ENCODE measurements at places on chromosomes 11 and 22.
A peak's percentile ranks its signal among the peaks of the same experiment; 100 is the strongest.

- peak; percentile 17 for DNase-seq
Measured at GRCh38 chr11:15216678-15217077, 102.0 kb downstream of the INSC start.

GRCh38 chr11:72591023-72591422, 83.2 kb downstream of the PDE2A start:
- DNase-seq, result no peak

- peak; percentile 6 for DNase-seq
Measured at GRCh38 chr11:133541021-133541719, 8.9 kb upstream of the OPCML start.

DNA sequence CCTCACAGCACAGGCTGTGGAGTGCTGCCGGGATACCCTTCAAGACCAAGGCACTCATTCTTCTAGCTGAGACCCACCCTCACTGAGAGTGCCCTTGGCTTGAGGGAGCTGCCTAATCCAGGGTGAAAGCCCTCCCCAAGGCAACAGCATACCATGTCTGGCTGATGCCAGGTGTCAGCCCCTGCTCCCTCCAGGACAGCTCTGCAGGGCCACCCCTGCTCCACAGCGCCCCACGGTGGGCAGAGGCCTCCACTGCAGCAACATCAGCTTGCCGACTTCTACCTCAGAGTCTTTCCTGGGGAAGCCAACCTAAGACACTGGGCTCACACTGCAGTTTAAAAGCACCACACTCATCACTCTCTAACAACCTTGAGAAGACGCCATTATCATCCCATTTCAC, 29.0 kb downstream of the TTLL1 start:
- DNase-seq, result peak; percentile 55

DNA sequence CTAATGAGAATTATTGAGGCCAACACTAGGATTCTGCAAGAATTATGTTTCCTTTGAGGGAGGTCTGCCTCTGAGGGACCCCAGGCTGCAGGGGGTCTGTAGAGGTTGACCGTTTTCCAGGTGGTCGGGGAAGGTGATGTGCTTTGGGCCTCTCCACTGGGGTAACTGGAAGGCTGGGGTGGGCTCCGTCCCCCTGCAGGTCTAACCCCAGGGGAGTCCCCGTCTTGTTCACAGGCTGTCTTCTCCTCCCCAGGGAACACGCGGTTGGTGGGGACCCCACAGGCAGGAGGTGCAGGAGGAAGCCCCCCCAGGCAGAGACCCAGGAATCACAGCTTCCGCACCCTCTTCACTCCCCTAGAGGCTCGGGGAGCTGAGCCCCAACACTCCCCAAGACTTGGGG, 726.4 kb downstream of the BRD1 start:
- DNase-seq, result no peak

- DNase-seq, result no peak
Measured at GRCh38 chr11:69295079-69295994, 1.4 kb downstream of the MYEOV start.

GRCh38 chr11:76185931-76186401, 20.3 kb downstream of the WNT11 start:
- no peak for DNase-seq

GRCh38 chr11:78021611-78022010, 1.5 kb downstream of the KCTD14 start:
- DNase-seq, result no peak

GRCh38 chr11:117834838-117835443, 10.4 kb upstream of the FXYD2 start:
- DNase-seq, result no peak

DNA sequence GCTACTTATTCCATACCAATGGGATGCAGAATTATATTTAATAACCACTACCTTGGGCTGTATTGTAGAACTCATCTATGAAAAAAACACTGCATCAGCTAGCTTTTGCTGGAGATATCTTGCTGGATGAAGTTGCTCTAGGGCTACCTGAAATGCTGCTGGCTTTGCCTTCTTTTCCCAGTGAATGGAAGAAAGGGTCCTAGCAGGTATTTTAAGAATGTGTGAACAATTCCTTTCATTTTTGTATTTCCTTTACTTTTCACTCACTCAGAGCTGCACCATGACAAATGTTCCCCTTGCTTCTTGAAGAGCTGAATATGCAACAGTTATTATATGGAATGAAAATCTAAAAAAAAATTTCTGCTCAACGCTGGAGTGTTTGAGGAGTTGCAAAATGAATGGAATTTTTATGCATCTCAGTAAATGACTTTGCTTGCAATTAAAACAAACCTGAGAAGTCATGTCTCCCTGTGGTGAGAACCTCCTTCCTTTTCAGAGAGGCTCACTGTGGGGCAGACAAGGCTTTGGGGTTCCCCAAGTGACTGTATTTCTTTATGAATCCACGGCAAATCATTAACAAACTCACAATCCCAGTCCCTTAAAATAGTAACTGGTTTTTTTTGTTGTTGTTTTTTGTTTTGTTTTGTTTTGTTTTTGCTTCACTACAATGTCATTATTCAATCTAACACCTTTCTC, 566.8 kb upstream of the KIRREL3 start:
- DNase-seq, result no peak

DNA sequence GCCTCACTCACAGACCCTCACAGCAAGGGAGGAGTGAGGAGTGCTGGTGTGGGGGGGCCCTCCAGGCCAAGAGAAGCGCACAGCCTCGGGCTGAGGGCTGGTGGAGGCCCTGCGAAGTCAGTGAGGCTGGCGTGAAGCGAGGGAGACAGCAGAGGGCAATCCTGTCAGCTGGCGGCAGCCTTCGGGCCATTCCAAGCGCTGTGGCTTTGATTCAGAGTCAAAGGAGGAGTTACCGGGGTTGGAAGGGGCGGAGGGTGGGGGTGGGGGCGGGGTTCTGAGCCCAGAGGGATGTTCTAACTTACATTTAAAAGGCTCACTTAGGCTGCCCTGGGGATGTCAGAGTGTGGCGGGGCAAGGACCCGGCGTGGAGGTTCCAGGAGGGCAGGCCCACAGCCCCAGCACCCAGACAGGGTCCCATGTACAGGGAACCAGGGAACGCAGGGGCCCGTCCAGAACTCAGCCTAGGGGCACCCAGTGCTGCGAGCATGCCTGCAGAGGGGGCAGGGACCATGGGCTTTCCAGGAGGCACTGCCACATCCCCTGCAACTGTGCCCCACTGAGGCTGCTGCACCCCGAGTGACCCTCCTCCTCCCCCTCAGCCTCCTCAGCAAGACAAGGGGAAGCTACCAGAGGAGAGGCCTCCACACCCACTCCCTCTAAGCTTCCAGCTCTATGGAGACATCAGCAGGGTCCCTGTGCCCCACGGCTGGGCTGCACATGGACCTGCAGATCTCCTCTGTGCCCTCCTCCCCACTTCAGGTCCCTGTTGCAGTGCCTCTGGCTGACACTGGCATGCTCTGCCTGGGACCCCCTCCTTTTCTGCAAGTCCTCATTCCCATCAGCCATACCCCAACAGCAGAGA, 39.7 kb upstream of the TTLL12 start:
- DNase-seq, result no peak

- DNase-seq, result no peak
Measured at GRCh38 chr11:1777737-1778136, 14.0 kb upstream of the CTSD start.

GRCh38 chr11:131324921-131325570, 45.4 kb upstream of the NTM start:
- no peak for DNase-seq
